ENCODE measurements at places on chromosomes 5 and 9.

GRCh38 chr5:171453056-171453725 lies 33.7 kb downstream of the FGF18 start:
- no peak for DNase-seq

GRCh38 chr5:75324791-75325190 lies 12.2 kb upstream of the HMGCR start:
- DNase-seq = no peak

GRCh38 chr5:144547098-144547499 lies 376.4 kb downstream of the KCTD16 start:
- no peak for DNase-seq

DNA sequence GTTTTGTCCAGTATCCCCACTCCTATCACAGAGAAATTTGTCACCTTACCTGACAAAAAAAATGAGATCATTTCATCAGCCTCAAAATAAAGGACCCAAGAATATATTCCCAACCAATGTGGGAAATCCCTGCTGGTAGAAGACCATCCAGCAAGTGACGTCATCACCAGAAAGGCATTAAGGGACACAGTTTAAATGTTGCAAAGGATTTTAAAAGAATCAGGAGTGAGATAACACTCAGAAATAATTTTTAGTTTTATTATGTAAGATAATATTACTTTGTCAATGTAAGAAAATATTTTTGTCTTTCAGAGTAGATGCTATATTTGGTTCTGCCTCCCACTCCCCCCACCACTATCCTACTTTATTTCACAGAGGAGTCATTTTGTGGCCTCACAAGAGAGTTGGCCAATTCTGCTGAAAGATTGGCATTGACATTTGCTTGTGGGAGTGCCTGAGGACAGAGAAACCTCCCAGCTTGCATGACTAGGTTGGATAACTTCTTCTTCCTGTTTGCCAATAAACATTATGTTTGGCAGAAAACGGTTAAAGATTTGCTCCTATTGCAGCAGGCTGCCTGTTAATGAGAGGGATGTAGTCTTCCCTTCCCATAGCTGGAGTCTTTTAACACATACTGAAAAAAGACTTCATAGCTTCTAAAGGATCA lies 288.6 kb upstream of the DAB2 start:
- DNase-seq = no peak

- DNase-seq = no peak
These were observed 403.0 kb downstream of the GADD45G start for GRCh38 chr9:90007516-90008440.

DNA sequence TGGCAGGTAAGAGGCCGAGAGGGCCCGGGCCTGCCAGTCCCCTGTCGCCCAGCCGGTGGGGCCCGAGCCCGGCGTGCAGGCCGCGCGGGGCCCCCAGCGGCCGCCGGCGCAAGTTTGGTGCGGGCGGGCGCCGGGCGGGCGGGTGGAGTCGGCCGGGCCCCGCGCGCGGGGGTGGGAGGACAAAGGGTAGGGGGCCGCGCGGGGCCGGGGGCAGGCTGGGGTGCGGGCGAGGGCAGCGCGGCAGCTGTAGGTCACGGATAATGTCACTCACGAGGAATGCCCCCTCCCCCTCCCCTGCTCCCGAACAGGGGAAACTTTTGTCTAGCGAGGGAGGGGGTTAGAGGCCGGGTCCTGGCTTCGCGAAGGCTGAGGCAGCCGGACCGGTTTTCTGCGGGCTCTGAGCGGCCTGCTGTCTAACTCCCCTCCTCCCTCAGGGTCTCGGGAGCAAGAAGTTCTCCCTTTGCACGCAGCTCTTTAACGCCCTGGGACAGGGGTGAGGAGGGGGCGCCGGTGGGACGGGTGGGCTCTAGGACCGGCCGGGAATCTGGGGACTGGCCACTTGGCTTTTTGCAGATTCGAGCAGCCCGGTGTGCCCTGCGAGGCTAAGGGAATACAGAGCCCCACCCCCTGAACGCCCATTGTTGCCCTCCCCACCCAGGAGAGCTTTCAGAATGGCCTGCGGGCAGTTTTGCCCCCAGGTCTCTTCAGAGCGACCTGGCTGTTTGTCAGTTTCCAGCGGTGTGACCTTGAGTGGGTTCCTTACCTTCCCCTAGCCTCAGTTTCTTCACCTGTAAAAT lies 21.3 kb upstream of the NDST1 start:
- DNase-seq = peak; percentile 51

GRCh38 chr5:40401284-40402006 lies 278.3 kb upstream of the PTGER4 start:
- no peak for DNase-seq

GRCh38 chr5:34587355-34588241 lies 68.5 kb upstream of the RAI14 start:
- no peak for DNase-seq

DNA sequence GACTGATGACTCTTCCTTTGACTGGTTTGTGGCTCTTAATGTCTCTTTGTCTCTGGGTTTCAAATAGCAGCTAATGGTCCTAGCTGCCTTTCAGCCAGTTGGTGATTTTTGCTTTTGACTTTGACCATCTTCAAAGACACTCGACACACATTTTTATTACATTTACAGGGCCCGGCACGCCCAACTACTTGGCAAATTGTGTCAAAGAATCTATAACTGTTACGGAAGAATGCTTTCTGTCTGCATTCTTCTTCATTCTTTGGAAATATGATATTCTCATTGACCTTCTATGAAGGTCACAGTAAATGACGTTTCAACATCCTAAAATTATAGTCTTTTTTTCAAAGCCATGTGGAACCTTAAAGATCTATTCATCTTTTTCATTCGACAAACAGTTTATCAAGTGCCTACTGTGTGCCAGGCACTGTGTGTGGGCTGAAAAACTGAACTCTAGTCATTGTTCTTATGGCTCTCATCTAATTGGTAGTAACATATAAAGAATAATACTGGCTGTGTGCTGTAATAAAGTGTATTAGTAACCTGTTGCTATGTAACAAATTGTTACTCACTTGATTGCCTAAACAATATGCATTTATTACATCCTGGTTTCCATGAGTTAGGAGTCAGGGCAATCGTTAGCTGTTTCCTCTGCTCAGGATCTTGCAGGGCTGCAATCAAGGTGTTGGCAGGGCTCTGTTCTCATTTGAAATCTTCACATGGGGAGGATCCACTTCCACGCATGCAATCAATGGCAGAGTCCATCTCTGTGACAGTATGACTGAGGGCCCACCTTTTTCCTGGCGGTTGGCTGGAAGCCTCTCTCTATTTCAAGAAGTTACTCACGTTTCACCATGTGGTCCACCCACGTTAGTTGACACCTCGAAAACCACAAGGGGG lies 7.0 kb upstream of the WHRN start:
- DNase-seq = no peak

DNA sequence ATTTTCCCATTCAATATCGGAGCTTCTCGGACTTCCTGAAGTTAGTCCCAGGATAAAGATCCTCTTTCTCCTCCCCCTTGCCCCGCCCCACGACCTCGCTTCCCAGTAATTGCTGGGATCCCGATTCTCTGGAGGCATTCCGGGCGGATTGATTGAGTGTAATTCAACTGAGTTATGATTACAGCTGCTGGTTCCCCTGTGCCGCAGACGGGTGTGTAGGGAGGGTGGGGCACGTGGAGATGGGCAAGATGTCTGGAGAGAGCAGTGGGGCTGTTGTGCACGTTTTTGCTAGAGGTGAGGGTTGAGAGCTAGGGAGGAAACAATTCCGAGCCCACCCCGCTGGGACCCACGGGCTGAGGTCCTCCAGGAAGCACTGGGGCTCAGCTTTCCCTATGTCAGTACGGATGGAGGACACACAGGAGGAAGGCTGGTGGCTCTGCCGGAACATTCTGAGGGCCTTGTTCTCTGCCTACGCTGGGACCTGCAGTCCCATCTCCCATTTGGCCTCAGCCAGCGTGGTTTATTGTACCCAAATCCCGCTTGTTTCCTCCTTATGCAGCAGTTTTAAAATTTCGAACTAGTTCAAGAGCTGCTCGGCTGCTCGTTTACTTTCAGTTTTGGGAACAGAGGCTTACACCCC lies 2.4 kb upstream of the DMRT2 start:
- DNase-seq = no peak

DNA sequence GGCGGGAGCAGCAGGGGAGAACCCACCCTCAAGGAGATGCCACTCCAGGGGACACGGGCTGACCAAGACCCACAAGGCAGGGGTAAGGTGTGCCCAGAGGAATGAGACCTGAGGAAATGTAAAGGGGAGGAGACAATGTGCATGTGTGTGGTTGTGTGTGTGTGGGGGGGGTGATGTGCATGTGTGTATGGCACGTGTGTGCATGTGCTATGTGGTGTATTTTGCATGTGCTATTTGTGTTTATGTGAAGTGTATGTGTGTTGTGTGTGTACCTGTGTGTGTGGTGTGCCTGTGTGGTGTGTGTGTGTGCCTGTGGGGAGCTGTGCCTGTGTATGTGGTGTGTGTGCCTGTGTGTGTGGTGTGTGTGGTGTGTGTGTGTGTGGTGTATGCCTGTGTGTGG lies 33.5 kb upstream of the FCN2 start:
- DNase-seq = no peak

- DNase-seq = no peak
These were observed 292.1 kb upstream of the RORB start for GRCh38 chr9:74205056-74205455.

DNA sequence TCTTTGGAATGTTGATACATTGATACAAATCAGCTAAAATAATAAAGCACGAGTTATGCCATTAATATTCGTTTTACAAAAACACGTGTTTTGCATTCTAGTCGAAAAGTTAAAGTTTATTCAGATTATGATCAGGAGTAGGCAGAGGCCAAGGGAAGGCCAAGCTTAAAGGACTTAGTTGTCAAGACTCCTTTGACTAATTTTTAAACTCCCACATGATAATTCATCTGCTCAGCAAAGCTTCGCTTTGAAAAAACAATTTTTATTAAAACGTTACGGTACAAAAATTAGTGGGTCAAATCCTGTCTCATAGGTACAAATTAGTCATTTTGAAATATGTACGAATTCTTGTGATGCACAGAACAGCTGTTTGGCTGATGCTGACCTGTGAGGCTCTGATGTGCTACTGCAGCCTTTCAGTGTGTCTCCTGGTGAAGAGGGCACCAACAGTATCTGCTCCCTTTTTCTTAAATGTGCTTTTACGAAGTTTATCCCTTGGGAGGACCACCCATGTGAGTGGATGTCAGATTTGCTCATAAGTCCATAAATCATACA lies 23.0 kb upstream of the NR3C1 start:
- no peak for DNase-seq

DNA sequence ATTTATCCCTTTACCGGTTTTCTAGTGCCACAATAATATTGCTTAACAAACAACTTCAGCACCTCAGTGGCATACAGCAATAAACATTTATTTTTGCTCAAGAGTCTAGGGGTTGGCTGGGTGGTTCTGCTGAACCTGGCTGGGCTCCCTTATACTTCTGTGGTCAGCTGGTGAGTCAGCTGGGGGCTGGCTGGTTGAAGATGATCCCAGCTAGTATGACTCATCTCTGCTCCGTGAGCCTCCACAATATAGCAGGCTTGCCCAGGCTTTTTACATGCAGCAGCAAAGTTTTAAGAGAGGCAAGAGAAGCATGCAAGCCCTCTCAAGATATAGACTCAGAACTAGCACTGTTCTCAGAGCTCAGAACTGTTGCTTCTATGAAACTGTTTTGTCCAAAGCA lies 523.5 kb upstream of the CLINT1 start:
- DNase-seq = peak; percentile 3

GRCh38 chr5:148953711-148954110 lies 109.2 kb downstream of the SH3TC2 start:
- DNase-seq = no peak

GRCh38 chr9:97633859-97634490 lies 354 bp downstream of the NCBP1 start:
- DNase-seq = peak; percentile 19

GRCh38 chr9:2622461-2623287 lies 1.1 kb downstream of the VLDLR start:
- no peak for DNase-seq

DNA sequence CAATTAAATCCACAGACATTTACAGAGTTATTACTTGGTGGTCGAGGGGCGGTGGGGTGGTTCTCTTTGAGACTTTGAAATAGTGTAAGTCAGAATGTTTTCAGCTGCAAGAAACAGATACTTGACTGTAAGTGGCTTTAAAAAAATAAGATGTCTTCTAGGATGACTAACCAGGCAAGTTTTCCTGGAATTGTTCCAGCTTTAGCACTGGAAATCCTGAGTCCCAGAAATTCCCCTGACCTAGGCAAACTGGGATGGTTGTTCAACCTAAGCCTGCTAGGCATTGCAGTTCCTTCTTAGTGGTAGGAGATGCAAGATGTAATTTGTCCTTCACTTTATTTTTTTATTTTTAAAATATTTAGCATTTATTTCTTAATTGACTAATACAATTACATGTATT lies 169.5 kb upstream of the POC5 start:
- no peak for DNase-seq

DNA sequence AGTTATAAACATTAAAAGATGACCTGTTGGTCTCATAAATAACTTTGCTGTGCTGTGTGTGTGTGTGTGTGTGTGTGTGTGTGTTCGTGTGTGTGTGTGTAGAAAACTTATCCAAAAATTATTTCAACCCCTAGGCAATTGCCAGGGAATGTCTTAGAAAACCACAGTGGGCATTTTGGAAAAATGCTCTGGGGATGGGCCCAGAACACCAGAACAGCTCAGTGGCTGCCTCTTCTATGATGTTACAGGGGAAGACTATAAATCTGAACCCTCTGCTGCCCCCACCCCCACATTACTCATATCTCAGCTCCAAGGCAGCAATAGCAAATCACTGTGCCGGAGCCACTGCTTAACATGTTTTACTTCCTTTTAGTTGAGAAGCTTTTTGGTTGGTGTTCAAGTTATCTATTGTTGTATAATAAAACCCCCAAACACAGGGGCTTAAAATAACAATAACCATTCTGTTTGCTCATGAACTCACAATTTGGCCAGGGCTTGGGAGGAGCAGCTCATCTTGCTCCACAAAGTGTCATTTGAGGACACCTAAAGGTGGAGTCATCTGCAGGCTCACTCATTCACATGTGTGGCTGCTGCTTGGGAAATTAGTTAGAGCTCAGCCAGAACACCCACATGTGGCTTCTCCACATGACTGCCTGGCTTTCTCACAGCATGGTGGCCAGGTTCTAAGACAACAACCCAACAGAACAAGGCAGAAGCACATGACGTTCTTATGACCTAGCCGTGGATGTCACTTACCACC lies 40.4 kb downstream of the ACTBL2 start:
- DNase-seq = no peak

DNA sequence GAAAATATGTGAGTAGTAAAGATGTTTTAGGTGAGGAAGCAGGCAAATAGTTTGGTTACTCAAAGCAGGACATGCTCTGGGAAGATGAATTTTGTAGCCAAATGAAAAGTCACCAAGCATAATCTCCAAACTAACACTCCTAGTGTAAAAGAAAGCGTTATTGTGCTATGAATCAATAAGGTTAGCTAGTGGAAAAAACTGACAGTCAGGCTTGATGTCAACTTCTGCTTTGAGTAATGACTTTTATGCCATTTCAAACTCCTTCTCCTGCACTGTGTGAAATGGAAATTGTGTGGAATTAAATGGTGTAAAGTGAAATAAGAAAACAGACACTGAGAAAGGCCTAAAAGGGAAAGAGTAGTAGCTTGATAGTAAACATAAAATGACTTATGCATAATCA lies 637.2 kb upstream of the DMAC1 start:
- no peak for DNase-seq

All from CD4-positive, alpha-beta T cell treated with Interleukin-12 subunit alpha and Interleukin-12 subunit beta, for 1 hour (primary cell).